AG09319 (cell line): ENCODE measurements at places on chromosomes 1 and 21.

GRCh38 chr1:84509029-84509428 is 2.6 kb upstream of the GNG5 start:
- DNase-seq = no peak

DNA sequence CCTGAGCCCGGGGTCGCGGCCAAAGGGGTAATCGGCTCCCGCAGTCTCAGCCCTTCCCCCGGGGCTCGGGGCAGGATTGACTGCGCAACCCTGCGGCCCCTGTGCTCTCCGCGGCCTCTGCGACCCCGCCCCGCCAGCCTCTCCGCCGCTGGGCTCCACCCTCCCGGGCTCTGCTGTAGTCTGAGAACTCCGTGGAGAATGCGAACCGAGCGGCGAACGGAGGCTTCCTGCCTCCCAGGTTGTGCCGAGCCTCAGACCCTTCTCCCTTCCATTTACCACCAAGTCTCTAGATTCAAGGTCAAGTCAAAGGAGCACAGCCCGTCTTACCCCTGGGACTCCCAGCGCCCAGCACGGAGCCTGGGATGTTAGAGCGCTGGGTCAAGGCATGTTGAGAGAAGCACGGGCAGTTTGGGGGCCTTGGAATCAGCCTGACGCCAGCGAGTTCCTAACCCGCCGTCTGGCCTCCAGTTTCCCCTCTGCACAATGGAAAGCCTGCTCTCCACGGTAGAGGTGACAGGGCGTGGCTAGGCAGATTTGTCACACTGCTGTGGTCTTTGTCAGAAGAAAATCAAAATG is 3.0 kb downstream of the ATP2B4 start:
- DNase-seq = no peak

GRCh38 chr1:182927693-182928433 is 25.1 kb downstream of the SHCBP1L start:
- DNase-seq = no peak

DNA sequence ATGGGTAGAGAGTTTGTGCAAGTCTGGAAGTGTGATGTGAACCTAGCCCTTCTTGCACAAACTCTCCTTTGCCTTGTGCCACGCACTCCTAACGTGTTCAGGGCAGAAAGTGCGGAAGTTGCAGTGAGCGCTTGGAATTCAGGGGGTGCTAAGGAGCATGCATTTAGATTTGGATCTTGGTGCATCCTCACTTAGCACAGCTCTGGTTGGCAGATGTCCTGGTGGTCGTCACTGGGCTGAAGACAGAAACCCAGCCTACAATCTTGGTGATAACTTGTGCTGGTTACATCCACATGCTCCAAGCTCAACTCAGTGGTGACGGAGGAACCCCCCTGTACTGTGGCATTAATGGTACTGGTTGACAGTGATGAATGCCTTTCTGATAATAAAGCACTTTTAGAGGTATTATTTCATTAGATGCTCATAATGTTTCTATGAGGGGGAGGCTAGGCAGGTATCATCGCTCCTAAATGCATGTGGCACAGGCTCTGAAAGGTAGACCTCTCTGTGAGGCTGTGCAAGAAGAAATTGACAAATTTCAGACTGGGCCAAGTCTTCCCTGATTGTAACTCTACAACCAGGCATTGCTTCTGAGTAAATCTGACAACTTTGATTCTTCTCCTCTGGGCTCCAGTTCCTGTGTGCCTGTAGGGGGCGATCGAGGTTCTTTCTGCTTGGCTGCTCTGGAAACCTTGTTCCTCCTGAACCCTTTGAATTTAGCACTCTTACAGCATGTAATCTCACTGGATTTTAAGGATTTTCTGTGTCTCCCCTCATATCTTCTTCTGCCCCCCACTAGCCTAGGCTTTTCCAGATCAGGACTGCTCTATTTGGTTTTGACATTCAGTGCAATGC is 40.6 kb downstream of the MAPKAPK2 start:
- DNase-seq = no peak

DNA sequence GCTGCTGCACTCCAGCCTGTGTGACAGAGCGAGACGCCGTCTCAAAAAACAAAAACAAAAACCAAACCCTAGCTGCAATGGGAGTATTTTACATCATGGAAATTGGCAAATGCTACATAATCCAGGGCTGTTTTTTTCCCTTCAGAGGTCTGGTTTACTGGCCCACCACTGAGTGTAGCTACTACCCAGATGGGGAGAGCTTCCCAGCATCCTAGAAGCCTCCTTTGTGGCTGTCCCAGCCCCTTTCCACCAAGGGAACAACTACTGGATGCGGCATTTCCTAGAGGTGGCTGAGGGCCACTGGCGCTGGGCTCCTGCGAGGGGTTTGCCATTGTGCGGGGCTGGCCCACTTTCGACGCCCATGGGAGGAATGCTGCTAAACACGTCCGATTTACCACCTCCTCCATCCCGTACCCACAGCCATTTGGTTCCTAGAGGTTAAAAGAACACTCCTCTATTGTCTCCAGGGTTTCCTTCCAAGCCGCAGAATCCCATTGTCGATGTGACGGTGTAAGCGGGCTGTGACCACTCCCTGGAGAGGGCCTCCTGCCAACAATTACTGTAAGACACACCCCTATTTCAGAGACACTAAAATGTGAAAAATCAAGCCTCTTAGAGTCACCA is 55.4 kb downstream of the RUNX3 start:
- no peak for DNase-seq

DNA sequence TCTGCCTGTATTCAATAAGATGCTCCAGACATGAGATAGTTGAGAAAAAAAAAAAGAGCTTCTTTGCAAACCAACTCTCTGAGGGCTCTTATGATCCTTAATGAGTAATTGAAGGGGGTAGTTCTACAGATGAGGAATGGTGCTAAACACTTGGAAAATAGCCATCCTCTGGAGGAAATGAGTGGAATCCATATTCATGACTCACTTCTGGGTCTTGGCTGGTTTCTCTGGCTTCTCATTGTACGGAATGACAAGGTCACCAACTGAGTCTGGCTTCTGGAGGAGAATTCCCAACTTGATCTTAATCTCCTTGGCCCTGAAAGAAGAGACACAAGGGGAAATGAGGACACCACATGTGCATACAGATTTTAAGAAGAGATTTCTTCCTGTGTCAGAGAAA is 34.7 kb downstream of the RGS5 start:
- peak; percentile 89 for DNase-seq

DNA sequence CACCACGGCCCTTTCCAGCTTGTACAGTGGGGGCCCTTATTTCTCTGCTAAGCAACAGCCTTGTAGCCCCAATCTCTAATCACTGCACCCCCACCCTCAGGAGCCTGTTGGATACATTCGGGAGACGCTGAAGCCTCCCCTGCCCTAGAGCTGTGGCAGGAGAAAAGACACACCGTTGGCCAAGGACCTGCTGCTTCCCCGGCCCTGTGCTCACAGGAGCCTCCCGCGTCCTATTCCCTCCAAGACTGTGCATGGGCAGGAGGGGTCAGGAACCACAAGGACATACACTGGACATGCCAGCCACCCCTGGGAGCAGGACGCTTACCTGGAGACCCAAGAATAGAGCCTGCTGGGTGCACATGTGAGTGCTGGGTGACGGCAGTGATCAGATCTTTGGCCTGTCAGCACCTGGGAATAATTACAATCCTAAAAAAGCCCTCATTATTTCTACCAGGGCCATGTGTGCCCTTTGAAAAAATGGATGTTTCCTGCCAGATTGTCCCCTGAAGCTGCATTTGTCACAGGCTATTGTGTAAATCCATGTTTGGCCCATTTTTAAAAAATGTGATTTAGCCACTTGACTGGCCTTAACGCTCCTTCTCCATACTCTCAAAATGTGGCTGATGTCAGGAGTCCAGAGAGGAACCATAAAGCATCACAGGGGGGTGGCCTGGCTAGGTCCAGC is 590.6 kb downstream of the MATN1 start:
- DNase-seq = no peak

DNA sequence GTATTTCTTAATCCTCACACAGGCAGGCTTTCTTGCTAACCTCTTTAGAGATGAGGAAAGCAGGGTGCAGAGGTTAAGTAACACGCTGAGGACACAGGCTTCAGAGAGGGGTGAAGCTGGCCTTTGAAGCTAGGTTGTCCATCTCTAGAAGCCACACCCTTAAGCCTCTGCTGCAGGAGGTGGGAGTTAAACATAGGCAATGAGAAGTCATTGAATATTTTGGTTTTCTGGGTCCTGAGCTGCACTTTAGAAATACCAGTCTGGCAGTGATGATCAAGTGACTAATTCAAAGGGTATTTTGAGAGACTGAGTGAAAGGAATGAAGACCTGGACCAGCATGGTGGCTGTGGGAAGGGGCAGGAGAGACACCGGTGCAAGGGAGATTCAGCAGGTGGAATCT is 9.9 kb downstream of the KCNJ15 start:
- DNase-seq = no peak

- no peak for DNase-seq
These were observed 78.0 kb downstream of the NID1 start for GRCh38 chr1:235986869-235987268.

DNA sequence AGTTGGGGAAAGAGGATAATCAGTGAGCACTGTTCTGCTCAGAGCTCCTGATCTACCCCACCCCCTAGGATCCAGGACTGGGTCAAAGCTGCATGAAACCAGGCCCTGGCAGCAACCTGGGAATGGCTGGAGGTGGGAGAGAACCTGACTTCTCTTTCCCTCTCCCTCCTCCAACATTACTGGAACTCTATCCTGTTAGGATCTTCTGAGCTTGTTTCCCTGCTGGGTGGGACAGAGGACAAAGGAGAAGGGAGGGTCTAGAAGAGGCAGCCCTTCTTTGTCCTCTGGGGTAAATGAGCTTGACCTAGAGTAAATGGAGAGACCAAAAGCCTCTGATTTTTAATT is 42.7 kb downstream of the YARS1 start:
- no peak for DNase-seq

DNA sequence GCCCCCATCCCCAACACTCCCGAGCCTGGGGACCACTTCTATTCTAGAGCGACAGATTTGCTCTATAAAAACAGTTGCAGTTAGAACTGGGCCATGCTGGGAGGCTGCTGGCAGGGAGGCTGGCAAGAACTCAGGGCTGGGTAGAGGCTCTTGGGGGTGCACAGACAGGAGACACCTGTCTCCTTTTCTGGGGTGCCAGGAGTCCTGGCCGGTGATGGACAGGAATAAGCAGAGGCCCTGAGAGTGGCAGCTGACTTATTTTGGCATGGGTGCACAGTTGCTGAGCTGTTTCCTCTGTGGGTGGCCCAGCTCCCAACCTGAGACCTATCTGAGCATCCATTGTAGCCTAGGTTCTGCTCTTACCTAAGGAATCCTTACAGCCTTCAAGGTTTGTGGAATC is 39.2 kb upstream of the TMPRSS2 start:
- DNase-seq = no peak

DNA sequence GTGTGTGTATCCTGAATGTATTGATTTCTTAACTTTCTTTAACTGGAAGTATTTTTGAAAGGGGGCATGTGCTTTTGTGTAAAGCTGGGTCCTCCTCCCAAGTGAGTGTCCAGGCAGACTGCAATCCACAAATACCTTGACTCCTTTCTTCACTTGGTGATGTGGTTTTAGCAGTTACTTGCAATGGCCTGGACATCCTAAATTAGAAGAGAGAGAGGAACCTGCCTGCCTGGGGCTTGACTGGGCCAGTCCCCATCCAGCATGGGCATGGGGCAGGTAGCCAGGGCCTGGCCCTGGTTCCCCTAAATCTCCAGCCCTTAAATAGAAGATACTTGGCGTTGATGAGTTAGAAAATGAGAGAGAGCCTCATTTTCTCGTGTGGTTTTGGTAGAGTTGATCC is 159.7 kb downstream of the PGBD5 start:
- DNase-seq = no peak

DNA sequence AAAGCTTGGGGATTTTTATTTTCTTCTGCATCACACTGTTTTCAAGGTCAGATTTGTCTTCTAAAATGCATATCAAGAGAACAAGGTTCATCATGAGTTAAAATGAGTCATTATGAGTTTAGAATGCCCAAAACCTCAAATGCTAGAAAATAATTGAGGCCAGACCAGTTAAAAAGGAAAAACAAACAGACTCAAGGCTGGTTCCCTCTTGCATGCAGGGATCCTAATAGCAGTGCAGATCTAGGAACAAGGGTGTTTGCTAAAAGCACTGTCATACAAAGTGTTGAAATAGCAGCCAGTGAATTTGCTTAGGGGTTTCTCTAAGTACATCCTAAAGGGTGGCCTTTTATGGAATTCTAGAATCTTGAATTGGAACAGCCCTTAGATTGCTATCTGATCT is 15.3 kb downstream of the BEND5 start:
- DNase-seq = peak; percentile 59

DNA sequence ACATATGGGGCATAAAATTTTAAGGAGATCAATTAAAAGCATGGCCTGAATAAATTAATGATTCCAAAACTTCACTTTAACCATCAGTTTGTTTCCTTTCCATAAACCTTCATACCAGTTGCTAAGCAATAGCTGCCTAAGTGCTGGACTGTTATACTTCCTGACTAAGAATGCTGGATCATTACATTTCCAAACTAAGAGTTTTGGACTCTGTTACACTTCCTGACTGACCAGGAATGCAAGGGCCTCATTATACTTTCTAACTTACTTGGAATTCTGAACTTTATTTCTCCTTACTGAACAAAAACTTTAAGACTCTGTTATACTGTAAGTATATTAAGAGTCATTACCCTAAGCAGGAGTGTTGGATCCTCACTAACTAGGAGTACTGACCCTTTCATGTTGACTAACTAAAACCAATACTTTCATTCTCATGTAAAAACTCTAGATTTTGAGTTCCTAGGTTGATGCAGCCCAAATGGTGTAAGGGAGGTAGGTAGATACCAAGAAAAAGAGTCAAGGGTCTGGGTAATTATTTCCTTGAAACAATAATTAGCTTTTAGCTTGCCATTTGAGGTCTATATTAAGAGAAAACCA is 118.2 kb downstream of the FAF1 start:
- peak; percentile 16 for DNase-seq

DNA sequence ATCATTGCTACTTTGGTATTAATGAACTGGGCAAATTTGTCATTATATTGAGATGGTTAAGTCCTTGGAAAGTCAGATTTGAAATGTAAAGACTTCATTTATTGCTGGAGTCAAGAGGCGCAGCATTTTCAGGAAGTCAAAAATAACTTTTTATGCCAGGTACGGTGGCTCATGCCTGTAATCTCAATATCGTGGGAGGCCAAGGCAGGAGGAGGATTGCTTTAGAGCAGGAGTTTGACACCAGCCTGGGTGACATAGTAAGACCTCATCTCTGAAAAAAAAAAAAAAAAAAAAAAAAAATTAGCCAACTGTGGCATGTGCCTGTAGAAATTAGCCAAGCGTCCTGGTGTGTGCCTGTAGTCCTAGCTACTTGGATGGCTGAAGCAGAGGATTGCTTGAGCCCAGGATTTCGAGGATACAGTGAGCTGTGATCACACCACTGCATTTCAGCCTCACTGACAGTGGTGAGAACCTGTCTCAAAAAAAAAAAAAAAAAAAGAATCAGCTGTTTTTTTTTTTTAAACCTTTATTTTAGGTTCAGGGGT is 5.5 kb downstream of the HIPK1 start:
- no peak for DNase-seq

GRCh38 chr21:43315244-43316137 is 111.4 kb downstream of the SIK1 start:
- DNase-seq = no peak
